ENCODE measurements at places on chromosomes 5 and 9. TPM values are rescaled to one million over a fixed set of nuclear protein-coding genes. Genes with fewer than 3 reads are reported as not detected.

CTXN3 gene
- not detected for total RNA-seq

- no peak for DNase-seq
These were observed 72.0 kb upstream of the C9orf72 start for GRCh38 chr9:27645161-27645840.

IL9 gene
- total RNA-seq, result not detected

GRCh38 chr9:127360829-127361228 lies 36.1 kb upstream of the SLC2A8 start:
- DNase-seq, result no peak

DNA sequence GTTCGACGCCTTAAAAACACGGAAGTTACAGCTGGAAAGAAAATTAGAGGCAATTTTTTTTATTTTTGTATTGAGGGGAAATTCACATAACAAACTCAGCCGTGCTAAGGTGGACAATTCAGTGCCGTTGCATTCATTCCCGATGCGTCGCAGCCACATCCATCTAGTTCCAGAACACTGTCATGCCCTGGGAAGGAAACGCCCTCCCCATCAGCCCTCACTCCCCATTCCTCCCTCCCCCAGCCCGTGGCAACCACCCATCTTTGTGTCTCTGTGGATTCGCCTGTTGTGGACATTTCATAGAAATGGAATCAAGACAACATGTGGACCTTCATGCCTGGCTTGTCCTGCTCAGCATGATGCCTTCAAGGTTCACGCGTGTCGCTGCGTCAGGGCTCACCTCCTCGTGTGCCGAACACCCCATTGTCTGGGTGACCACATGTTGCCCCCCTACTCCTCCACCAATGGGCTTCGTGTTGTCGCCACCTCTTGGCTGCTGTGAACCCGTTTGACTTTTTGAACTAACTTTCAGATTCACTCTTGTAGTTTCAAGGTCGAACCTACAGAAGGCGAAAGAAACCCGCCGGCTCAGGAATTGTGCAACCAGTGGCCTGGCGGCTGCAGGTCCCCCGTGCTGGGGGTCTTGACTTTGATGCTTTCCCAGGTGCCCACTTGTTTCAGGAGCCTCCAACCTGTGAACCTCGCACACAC lies 17.4 kb upstream of the CAMSAP1 start:
- no peak for DNase-seq

GRCh38 chr9:38051780-38052546 lies 17.1 kb downstream of the SHB start:
- no peak for DNase-seq

DNA sequence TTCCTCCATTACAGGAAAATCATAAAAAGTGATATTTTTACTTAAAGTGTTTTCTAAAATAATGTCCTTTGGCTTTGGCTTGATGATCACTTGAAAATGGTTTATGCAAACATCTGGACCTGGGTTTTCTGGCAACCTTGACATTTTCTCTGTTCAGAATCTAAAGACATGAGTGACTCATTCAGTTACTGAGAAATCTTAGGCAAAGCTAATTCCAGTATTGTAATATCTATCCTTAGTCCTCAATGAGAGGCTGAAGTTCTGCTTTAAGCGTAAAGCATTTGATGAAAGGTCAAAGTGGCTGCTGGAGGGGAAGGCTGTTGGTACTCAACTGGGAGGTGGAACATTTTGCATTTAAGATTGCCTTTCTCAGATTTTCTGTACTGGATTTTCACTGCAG lies 2.3 kb downstream of the MAN2A1 start:
- DNase-seq, result no peak

NIM1K gene
- 0.32 TPM for total RNA-seq

MCTP1 gene
- total RNA-seq, result 3.4 TPM

- DNase-seq, result no peak
These were observed 17.9 kb upstream of the NRARP start for GRCh38 chr9:137319739-137320551.

GRCh38 chr5:65108786-65109743 lies 340.3 kb downstream of the CWC27 start:
- DNase-seq, result no peak

- no peak for DNase-seq
These were observed 841 bp downstream of the ACSL6 start for GRCh38 chr5:132010645-132010988.

NEUROG1 gene
- total RNA-seq, result not detected

DNA sequence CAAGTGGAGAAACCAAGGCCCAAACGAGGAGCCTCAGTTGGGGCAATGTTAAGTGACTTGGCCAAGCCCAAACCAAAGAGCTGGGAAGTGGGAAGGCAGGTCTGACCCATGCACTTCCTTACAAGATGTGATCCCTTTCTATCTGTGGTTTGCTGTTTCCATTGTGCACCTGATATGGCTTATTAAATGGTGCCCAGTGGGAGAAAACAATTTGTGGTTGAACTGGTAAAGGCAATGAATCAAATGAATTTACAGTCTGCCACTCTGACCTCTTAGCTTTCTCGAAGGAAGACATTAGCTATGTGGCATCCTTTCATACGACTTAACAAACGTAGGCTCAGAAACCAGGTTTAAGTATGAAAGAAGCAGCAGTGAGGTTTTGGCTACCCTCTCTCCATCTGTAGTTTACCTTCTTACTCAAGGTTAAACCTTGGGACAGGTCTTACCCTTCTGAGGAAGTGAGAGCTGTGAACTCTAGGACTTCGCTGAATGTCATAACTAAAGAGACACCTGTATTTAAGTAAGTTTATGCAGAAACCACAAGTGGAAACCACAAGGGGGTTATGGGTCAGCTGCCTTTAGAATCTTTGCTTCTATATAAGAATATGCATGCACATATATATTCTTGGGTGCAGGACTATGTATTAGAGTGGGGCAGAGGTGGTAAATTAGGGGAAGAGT lies 100.5 kb upstream of the SPATA31D4 start:
- no peak for DNase-seq

DNA sequence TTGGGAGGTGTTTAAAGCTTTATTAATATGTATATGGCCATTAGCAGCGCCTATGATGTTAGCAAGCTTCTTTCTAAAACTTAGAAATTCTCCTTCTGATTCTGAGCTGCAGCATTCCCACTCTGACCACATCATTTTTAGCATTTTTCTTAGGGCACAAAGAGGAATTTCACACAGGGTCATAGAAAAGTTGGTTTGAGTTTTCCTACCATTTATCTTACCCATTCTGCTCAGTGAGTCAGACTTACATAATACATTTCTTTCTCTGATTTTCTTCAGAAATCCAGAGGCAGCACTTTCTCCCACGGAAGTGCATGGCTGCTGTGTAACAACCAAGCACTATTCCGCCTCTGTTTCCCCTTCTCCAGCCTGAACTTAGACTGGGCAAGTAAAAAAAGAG lies 246.6 kb downstream of the ARL15 start:
- no peak for DNase-seq

GRM6 gene
- not detected for total RNA-seq

- no peak for DNase-seq
These were observed 43.6 kb upstream of the ZBTB43 start for GRCh38 chr9:126761274-126761673.

AQP3 gene
- 9.9 TPM for total RNA-seq

FOXI1 gene
- not detected for total RNA-seq

SLC28A3 gene
- 0.08 TPM for total RNA-seq

- no peak for DNase-seq
These were observed 2369.4 kb downstream of the MAT2B start for GRCh38 chr5:165874851-165875250.

CXXC5 gene
- total RNA-seq, result 6.1 TPM

GRCh38 chr5:112065781-112066180 lies 308.8 kb upstream of the NREP start:
- no peak for DNase-seq

MBLAC2 gene
- total RNA-seq, result 9.4 TPM

DNA sequence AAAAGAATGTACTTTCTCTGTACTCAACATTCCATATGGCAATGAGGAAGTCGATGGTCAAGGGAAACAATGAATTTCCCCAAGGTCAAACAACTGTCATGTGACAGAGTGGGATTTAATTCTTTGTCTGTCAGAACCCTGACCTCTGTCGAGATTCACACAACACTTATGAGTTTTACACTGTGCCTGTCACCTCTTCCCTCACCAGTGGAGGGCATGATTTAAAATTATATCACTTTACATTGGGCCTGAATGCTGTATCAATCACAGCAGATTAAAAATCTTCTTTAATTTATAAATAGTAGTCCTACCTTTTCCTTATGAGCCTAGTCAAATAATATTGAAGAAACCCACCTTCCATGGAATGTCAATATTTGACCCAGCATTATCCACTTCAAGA lies 276.7 kb downstream of the CDH10 start:
- no peak for DNase-seq

DNA sequence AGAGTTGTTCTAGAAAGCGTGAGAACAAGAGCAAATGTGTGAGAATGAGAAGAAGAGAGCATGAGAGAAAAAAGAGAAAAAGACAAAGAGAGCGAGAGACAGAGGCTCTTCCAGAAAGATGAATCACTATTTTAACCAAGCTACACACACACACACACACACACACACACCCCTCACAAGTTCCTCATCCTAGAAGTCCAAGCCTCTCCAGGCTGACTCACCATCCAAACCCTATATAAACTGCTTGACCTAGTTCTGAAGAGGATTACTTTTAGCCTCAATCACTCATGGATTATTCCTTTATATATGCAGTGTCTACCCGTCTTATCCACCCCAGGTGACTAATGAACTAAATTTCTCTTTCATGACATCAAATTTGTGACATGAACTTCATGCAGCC lies 37.6 kb downstream of the C9orf57 start:
- no peak for DNase-seq

HK3 gene
- total RNA-seq, result 3.4 TPM

DNA sequence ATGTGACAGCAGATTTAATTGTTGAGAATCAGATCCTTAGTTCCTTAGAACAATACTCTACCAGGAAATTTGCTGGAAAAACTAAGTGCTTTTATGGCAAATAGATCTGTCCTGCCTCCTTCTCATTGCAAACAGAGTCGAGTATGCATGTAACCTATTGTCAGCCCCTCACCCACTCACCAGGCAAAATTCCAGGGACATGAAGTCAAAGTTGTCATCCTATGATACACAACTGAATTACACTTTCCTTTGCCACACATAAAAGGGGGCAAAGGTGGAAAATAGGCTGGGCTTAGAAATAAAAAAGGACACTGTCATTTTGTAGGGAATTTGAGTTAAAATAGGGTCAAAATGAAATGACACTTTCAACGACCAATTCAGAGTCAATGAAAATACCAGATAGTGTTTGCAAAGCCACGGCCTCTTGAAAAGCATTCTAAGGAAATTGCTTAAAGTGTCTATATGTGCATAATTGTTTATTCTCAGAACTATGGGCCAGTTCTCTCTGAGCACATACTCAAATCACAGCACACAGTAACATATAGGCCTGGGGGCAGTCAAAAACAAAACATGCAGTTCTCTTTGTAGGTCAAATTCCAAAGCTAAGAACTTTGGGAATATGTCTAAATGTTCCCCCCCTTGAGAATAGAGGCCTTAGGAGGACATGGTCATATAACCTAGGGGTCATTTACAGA lies 452.8 kb downstream of the NFIB start:
- no peak for DNase-seq

DNA sequence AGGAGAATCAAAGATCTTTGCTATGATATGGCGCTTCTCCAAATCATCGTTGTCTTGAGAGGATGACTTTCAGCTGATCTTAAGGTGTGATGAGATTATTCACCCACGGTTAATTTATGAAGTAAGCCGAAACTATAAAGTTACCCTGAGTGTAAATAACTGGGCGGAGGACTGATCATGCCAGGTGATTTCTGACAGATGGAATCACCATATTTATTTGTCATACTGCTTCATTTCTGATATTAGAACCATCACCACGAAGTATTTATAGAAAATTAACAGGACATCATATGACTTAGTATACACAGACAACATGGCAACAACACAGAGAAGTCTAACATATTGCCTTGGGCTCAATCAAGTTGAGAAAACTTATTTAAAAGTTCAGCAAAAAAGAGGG lies 601.9 kb downstream of the RAB3C start:
- DNase-seq, result no peak

- no peak for DNase-seq
These were observed 56.7 kb downstream of the HSPA4 start for GRCh38 chr5:133108481-133108921.

GRCh38 chr9:90825586-90825985 lies 24.0 kb downstream of the SYK start:
- no peak for DNase-seq

CDH9 gene
- total RNA-seq, result not detected

DNA sequence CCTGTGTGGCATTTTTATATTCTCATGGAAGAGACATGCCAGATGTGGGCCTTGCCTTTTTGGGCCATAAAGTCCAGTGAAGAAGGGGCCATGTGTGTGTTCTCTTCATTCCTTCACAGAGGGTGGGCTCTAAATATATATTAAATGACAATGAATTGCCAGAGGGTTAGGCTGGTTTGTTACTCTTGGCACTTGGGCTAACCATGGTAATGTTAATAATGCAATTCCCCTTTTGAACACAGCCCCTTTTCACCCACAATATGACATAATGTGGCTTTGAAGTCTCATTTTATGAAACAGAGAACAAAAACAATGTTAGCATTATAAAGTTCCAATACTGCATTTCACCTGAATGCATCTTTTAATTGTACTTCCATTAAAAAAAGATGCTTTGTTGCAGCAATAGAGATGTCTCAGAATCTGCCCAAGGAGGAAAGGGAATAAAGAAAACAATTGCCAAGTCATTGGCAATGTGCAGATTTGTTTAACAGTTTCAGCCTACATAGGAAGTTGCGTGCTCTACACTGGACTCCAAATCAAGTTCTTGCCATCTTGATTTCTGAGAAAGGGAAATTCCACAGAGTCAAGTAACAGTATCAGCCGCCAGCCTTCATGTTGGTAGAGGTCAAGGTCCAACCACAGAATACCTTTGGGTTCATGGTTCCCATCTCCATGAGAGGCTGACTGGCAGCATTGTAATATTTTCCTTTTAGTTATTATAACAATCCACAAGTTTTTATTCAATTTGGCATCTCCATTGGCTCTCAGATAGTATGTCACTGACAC lies 141.9 kb downstream of the SLC12A2 start:
- no peak for DNase-seq

GRCh38 chr9:115951977-115952376 lies 201.6 kb upstream of the PAPPA start:
- DNase-seq, result no peak

C9 gene
- 0.84 TPM for total RNA-seq

DNA sequence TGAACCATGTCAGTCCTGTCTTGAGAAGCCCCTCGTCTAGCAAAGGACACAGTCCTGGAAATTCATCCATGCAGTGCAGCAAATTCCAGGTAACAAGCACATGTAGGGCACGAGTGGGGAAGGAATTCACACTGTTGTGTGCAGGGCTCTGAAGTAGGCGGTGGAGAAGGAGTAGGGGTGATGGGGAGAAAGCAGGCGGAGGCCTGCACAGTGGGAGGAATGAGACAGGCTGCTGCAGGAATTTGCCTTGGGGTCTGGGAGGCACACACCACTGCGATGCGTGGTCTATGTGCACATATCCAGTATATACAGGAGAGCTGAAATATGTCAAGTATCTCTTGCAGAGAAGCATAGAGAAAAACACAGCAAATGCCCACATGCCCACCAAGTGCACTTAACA lies 249.2 kb upstream of the IRX2 start:
- DNase-seq, result no peak

Data from ovary (tissue), 10 donors.